ENCODE measurements at places on chromosomes 16 and 17.

DNA sequence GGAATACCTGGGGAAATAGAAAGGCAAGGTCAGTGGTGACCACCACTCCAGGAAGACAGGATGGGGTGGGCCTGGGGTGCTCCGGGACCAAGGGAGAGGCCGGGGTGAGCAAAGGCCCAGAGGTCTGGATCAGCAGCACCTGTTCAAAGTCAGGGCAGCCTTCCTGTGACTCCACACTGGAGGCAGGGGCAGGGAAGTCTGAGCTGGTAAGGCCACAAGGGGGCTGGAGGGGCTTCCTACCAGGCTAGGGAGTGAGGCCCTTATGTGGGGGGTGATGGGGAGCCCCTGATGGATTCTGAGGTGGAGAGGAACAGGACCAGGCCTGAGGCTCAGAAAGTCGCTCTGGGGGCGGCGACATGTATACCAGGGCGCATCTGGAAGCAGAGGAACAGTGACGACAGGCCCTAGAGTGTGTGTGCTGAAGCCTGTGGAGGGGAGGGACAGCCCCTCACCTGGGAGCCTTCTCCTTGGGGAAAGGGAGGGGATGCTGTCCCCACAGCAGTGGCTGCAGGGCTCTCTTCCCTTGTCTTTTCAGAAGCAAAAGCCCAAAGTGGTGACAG is 3.7 kb downstream of the C16orf78 start:
- no peak for DNase-seq

- no peak for DNase-seq
Measured at GRCh38 chr17:5557990-5558389, 26.3 kb downstream of the NLRP1 start.

GRCh38 chr17:79695797-79696609 is 34.7 kb upstream of the ENPP7 start:
- no peak for DNase-seq

- DNase-seq: peak; percentile 42
Measured at GRCh38 chr17:32111141-32111771, 31.0 kb upstream of the RHOT1 start.

DNA sequence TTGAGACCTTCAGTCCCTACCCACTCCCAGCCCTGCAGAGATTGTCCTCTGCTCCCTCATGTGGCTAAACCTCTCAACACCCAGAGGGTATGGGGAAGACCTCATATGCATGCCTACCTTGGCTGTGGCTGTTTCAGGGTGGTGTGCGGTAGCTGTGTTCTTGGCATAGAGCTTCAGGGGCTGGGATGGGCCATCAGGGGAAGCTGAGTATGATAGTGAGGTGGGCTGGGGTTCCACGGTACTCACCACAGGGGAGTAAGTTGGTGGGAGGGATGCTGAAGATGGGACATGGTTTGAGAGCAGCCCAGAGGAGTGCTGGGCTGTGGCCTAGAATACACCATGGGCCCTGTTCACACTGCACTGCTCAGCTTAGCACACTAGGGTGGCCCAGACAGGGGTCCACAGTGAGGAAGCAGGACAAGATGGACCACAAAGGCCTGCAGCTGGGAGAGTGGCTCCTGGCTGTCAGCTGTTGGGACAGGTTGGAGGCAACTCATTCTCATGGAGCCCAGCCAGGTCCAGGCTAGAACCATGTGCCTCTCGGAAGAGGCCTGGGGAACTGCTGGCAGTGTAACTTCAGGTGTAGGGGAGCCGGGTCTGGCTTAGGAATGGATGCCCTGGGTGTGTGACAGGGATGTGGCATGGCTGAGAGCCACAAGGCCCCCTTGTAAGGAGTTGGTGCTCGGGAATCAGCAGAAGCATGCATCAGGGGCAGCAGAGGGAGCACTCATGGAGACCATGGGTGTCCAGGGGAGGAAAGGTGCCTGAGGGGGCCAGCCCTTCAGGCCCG is 3.1 kb downstream of the MFAP4 start:
- DNase-seq: peak; percentile 55

DNA sequence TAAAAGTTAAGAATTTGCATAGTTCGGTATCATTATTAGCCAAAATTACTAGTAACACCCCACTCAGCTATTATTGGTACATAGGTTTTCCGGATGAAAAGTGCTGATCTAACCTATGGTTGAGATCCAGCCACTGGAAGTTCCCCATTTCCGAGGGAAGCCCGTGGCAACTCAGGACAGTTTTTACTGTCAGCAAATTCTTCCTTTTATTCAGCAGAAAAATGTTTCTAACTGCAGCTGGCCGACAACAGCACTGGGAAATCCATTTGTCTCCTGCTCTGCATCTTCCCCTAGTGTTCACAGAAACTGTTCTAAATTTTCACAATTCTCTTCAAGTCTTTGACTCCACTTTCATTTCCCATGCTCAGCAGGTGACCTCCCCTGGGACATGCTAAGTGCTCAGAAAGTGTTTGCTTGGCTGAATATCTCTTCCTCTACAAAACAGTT is 15.5 kb upstream of the MMD start:
- no peak for DNase-seq

- no peak for DNase-seq
Measured at GRCh38 chr17:34633351-34633750, 54.0 kb downstream of the TMEM132E start.

GRCh38 chr16:86089334-86089900 is 190.5 kb downstream of the IRF8 start:
- no peak for DNase-seq

DNA sequence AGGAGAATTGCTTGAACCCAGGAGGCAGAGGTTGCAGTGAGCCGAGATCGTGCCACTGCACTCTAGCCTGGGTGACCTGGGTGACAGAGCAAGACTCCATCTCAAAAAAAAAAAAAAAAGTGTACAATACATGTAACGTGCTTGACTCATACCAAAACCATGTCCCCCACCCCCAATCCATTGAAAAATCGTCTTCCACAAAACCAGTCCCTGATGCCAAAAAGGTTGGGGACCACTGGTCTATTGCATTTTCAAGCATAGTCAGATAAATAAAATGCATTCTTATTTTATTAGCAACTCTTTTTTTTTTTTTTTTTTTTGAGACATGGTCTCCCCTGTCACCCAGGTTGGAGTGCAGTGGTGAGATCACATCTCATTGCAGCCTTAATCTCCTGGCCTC is 52.1 kb downstream of the COPRS start:
- no peak for DNase-seq

- peak; percentile 80 for DNase-seq
Measured at GRCh38 chr16:78742501-78743283, 643.2 kb downstream of the WWOX start.

GRCh38 chr16:1878256-1878655 is 6.3 kb upstream of the MEIOB start:
- DNase-seq: no peak

DNA sequence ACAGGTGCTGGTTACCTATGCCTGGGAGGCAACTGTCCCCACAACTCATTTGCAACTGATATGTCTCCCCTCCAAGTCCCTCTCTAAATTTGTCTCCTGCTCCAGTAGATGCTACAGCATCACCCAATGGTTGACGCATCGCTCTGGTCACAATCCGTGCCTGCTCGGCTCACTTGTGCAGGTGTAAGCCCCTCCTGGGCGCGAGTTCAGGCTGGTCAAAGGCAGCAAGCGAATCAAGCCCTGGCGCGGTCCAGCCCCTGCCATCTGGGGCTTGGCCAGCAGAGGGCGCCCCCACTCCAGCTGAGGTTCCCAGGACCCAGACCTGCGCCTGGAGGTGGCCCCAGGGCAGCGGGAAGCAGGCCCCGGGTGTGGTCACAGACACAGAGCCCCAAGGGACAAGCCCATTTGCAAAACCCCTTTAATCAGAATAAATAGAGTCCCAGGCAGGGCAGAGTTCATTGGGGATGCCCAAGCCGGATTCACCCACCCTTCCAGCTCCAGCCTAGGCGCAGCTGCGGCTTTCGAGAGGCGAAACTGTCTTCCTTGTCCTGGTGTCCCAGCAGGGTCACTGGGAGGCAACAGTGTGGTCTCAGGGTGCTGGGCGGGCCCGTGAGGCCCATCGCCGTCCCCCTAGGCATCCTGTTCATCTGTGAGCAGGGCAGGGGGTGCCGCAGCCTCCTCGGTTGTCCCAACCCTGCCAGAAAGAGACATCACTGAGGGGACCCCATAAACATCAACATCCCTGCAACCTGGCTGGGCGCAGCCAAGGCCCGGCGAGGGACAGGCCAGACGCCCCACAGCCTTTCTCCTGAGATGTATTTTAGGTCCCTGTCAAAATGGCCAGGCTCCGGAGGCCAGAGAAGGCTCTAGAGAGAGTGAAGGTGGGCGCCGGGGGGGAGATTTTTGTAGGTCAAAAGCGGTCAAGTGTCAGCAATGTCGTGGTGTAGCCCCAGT is 15.8 kb downstream of the TMC6 start:
- DNase-seq: peak; percentile 88

DNA sequence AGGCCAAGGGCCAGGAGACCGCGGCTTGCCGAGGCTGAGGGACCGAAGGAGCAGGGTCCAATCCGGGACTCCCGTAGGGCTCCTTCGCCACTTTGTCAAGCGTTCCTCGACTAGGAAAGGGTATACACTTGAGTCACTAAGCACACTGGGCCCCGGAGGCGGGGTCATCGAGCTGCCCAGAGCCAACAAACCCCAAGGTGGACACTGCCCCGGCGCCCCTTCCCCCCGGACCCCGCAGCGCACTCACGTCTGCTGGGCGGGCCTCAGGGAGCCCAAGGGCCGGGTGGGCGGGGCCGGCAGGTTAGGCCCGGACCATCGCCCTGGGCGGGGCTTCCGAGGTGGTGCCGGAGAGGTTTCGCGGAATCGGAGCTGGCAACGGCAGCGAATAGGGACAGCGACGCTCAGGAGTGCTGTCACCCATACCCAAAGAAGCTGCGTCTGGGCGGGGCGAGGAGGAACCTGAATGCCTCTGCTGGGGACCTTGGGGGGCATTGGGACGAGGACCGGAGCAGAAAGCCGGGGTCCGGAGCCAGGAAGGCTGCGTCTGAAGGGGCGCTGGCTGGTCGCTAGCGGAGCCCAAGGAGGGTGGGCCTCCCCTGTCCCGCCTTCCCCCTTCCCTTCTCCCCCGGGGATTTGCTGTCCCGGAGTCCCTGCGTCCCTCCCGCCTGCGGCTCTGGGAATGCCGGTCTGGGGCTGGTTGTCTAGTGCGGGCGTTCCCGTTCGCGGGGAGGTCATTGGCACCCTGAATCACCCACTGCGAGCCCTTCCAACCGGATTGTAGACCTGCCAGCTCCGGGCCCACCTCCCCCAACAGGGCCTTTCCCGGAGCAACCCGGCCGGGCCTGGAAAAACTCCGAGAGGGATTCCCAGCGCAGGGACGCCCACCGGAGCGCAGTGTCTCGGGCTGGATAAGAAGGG is 118.2 kb upstream of the SMURF2 start:
- peak; percentile 37 for DNase-seq

GRCh38 chr17:73165616-73166404 is 1.0 kb downstream of the SSTR2 start:
- no peak for DNase-seq

GRCh38 chr16:58511933-58512815 is 3.1 kb upstream of the SETD6 start:
- DNase-seq: peak; percentile 88

DNA sequence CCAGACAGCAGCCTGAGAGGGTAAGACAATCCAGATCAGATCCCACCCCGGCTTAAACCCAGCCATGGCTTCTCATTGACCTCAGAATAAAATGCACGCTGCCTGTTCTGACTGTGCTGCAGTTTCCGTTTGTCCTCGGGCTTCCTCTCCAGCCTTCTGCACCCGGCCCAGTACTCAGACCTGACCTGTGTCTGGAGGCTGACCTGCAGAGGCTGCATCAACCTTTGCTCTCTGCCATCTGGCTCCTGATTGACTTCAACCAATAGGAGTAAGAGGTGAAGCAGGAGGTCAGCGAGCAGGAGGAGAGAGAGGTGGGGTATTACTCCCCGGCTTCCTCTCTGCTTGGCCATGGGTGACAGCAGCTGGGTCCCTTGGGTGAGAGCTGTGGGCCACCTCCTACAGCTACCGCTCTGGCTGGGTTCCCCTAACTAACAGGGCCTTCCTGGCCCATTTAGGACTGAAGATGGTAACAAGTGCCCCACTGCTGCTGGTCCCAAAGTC is 46.7 kb downstream of the C16orf82 start:
- DNase-seq: no peak

DNA sequence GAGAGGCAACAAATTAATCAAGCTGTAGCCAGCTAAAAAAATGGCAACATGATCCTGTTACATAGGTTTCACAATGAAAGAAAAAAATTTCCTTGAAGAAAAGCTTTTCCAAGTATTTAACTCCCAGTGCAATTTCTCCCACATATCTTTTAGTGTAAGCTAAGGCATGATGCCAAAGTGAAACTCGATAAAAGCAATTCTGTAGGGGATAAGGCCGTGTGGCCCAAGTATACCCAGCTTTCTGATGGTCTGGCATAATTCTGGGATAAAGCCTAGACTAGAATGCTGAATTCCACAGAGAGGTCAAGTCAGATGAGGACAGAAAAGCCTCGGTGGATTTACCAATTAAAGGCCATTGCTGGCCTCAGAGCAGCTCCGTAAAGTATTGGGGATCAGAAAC is 36.2 kb downstream of the CTCF start:
- DNase-seq: no peak

DNA sequence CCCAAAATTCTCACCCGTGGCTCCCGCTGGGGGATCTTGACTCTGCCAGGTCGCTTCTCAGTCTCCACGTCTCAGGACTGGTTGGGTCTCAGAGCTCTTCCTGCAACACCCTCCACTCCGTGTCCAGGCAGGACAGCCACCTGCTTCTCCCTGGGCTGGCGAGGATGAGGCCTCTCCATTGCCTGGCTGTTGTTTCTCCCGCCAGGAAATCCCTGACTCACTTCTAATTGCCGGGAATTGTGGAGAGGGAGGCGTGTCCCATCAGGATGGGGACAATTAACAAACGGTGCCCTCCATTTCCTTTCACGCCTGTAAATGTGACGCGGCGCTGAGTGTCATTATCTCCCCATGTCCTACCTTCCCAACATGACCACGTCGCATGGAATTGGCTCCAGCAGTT is 204.5 kb downstream of the RBFOX3 start:
- no peak for DNase-seq

GRCh38 chr16:58026139-58026704 is 668 bp downstream of the MMP15 start:
- peak; percentile 37 for DNase-seq

DNA sequence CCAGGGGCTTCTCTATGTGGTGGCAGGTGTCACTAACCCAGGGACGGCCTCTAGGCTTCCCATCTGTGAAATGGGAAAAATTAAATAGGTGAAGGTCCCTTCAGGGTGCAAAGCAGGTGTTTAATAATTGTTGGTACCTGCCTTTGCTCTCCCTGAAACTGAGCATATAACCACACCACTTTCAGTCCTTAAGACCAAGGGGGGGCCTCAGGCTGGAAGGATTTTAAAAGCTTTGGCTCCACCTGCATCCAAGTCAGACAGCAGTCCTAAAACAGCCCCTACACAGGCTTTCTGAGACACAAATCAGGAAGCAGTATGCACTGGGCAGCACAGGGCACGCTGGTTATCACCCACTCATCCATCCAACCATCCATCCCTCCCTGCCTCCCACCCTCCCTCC is 55.0 kb downstream of the TK2 start:
- no peak for DNase-seq

GRCh38 chr17:679491-679890 is 35.1 kb downstream of the VPS53 start:
- no peak for DNase-seq

DNA sequence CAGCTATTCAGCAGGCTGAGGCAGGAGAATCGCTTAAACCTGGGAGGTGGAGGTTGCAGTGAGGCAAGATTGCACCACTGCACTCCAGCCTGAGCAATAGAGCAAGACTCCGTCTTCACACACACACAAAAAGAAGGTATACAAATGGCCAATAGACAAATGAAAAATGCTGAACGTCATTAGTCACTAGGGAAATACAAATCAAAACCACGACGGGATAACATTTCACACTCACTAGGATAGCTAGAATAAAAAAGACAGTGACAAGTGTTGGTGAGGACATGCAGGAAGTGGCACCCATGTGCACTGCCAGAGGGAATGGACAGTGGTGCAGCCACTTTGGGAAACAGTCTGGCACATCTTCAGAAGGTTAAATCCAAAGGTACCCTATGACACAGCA is 172.9 kb downstream of the FTO start:
- DNase-seq: no peak

Measured in erythroblast (primary cell).